NCI-H748 treated with DMSO at 0.1 percent for 48 hours (cell line): ENCODE measurements at places on chromosomes 7 and 10.

DNA sequence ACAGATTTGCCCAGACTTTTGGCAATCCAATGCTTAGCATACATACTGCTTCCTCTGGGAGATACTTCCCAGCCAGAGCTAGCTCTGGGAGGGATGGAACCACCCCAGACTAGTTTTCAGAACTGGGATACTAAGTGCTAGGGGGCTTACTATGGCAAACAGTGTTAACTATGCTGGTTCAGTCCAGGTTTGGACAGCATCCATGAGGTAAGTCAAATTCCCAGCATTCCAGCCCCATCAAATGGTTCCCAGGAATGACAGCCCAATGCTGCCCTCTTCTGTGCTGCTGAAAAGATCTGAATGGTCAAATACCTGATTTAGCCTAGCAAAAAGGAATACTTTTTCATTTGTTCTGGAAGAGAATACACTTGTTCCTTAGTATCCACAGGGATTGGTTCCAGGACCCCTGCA lies 141.7 kb upstream of the CCDC6 start:
- DNase-seq = peak; percentile 2

- DNase-seq = no peak
Observed at GRCh38 chr10:129778571-129778970, 185.5 kb downstream of the EBF3 start.

- DNase-seq = no peak
Observed at GRCh38 chr7:106183952-106184351, 71.8 kb upstream of the SYPL1 start.

DNA sequence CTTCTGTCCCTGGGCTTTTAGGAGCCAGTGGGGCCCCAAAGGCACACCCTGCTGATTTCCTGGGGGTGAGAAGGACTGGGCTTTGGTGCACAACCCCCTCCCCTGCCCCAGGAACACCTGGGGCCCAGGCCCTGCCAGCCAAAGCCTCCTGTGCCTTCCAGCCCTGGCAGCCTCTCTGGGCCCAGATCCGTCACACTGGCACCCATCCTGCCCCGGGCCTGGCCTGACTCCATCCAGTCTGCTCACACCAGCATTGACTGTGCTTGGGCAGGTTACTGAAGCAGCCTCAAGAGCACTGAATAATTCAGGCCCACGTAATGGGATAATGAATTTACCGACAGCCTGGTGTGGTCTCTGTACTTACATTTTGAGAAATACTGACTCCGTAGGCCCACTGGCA lies 12.0 kb upstream of the COMTD1 start:
- DNase-seq = no peak

- DNase-seq = no peak
Observed at GRCh38 chr7:30222515-30223215, 61.7 kb upstream of the ZNRF2 start.

DNA sequence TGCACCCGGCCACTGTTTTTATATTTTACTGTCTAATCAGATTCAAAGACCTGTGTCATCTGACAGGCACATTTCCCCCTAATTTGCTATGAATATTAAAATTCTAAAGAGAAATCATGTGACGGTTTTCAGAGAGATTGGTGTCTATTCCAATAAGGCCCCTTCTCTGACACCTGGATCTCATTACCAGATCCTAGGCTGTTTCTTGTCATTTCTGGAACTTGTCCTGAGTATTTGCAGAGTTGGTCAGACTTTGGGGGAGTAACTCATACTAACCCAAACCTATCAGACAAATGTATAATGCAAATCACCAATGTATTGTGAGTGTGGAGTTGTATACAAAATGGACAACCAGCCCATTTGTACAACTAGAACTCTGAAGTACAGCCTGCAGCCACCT lies 29.5 kb downstream of the MYO1G start:
- no peak for DNase-seq

- no peak for DNase-seq
Observed at GRCh38 chr10:33706191-33706590, 371.7 kb upstream of the NRP1 start.

DNA sequence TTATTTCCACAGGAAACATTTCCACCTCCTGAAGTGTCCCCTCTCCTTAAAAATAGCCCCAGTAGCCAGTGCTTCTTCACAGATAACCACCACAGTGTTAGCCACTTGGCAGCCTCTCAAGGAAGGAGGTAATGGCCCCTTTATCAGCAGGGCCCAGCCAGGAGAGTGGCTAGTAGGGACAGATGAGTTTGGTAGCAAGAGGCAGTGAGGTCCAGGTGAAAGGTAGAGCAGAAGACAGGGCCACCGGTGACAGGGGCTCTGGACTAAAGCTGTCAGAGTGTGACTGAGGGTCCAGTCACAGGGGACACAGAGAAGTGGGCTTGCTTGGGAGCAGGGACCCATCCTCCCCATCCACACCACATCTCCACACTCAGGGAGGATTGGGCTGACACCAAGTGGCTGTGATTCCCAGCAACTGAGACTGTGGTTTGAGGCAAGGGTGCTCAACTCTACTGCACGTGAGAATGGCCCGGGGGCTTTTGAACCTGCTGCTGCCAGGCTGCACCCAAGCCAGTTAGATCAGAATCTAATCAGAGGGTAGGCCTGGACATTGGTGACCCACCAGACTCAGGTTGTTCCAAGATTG lies 52.2 kb downstream of the C10orf120 start:
- no peak for DNase-seq

DNA sequence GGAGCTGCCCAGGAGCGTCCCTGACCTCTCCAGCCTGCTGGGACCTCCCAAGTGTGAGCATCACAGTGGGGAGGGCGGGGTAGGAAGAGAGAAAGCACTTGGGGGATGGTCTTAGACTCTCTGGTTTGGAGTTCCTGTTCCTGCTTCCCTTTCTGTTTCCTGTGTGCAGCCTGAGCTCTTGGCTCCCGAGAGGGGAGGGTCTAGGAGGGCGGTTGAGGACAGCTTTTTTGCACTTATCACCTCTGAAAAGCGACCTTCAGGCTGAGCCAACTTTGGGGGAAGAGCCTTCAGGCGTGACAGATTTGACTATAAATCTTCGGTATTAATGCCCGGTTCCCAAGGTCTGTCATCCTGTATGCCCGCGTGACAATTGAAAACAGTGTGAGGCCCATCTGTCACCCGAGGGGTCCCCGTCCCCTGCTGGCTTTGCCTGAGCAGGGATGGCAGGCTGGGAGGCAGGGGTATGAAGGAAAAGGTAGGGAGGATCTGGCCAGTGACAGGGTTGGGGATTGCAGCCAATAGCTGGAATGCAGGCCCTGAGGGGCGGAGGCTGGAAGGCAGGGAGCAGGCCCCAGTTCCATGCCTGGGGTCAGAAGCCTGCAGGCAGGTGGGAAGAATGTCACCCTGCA lies 78.6 kb downstream of the CDH23 start:
- DNase-seq = no peak

DNA sequence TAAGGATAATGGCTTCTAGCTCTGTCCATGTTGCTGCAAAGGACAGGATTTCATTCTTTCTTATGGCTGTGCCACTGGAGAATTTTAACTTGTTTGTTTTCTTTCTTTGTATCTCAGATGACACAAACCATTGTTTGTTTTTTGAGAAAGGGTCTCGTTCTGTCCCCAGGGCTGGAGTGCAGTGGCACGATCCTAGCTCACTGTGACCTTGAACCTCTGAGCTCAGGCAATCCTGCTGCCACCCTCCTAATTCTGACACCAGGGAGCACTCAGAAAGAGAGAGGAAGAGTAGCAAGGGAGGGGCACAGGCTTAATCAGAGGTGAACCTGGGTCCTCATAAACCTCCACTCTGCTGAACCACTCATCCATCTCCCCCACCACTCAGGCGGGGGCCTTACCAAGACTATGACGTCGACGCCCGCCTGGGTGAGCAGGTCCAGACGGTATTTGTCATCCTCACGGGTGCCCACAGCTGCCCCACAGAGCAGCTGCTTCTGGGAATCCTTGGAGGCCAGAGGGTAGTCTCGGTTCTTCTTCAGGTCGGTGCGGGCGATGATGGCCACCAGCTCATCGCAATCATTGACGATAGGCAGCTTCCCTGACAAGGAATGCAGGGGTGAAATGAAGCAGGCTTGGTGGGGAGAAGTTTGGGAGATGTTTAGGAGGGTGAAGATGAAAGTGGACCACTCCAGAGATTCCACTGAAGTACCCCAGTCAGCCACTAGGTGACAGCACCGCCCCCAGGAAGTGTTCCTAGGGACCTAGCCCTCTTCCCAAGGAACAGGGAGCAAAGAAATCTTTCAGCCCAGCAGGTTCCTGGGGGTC lies 11.6 kb downstream of the IMPDH1 start:
- DNase-seq = no peak

DNA sequence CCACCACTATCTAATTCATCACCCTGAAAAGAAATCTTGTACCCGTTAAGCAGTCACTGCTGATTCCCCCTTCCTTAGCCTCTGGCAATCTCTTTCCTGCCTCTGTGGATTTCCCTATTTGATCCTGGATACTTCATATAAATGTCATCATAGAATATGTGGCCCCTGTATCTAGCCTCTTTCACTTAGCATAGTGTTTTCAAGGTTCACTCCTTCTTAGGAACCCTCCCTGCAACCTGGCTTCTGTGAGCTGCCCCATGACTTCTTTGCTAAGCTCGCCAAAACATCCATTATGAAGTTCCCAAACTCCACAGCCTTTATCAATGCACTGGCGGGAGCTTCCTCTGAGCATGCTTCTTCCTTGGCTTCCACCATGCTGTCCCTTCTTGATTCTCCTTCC lies 70.8 kb upstream of the PDZD8 start:
- DNase-seq = no peak

DNA sequence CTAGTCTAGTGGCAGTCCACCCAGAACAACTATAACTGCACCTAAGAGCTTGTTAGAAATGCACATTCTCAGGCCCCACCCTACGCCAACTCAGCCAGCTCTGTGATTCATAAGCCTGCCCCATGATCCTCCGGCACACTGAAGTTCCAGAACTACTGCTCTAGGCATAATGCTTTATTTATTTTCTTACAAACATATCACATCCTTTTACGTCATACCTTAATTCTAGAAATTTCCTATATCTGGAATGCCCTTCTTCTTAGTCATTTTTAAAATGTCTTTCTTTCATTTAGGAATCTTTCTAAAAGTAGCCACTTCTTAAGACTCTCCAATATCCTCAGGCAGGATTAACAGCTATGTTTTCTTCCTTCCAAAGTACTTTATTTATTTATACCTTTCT lies 480.1 kb downstream of the INHBA start:
- DNase-seq = no peak

DNA sequence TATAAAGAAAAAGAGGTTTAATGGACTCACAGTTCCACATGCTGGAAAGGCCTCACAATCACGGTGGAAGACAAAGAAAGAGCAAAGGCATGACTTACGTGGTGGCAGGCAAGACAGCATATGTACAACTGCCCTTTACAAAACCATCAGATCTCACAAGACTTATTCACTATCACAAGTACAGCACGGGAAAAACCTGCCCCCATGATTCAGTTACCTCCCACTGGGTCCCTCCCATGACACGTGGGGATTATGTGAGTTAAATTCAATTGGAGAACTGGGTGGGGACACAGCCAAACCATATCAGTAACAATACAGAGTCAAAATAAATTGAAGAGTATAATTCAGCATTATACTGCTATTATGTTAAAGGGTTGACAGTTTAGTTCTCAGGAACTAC lies 37.8 kb downstream of the RNLS start:
- DNase-seq = no peak

GRCh38 chr10:33542752-33543505 lies 208.5 kb upstream of the NRP1 start:
- no peak for DNase-seq

DNA sequence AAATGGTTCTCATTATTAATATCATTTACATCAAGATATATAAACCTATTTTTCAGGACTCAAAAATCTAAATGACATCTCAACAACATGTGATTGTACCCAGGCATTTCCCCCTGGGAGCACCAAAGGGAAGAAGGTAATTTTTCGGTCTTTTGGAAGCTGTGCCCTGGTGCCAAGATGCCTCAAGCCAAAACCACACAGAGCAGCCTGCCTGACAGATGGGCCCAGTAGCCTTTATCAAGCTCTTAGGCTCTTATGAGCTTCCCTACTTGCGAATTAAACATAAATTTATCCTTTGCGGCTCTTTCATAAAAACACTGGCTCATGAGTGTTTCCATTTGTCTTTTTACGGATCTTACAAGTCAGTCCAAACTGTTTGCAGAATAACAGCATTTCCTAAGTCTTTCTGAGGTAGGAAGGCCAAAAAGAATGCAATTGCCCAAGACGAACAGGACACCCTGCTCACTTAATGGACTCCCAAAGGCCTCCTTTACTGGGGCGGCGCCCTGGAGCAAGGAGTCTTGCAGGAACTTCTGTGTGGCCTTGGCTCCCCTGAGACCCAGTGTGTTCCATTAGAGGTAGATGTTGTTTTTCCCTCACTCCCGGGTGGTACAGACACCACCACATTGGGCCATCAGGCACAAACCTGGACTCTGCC lies 4.1 kb upstream of the RASSF4 start:
- no peak for DNase-seq

- no peak for DNase-seq
Observed at GRCh38 chr10:93412801-93413200, 69.3 kb downstream of the MYOF start.

DNA sequence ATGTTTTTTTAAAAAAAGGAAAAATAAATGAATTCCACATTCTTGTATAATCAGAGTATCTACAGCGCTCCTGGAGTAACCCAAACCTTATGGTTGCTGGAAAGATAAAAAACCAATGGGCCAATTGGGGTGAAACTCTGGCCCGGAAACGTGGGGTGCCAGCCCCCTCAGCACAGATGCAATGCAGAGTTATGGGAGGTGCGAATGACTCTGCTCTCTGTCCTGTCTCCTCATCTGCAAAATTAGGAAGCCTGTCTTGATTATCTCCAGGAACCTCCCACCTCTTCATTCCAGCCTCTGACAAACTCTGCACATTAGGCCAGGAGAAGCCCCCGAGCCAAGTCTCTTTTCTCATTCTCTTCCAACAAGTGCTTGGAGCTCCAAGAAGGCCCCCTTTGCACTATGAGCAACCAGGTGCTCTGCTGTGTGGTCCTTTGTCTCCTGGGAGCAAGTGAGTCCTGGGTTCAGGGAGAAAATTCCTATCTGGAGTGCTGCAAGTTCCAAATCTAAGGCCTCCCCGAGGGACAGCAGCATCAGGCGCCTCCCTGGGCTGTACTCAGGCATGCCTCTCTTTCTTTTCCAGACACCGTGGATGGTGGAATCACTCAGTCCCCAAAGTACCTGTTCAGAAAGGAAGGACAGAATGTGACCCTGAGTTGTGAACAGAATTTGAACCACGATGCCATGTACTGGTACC lies 130.5 kb upstream of the PRSS1 start:
- no peak for DNase-seq

- no peak for DNase-seq
Observed at GRCh38 chr10:60732807-60733516, 45.3 kb upstream of the CDK1 start.

GRCh38 chr10:62424026-62424425 lies 49.9 kb downstream of the ZNF365 start:
- no peak for DNase-seq

DNA sequence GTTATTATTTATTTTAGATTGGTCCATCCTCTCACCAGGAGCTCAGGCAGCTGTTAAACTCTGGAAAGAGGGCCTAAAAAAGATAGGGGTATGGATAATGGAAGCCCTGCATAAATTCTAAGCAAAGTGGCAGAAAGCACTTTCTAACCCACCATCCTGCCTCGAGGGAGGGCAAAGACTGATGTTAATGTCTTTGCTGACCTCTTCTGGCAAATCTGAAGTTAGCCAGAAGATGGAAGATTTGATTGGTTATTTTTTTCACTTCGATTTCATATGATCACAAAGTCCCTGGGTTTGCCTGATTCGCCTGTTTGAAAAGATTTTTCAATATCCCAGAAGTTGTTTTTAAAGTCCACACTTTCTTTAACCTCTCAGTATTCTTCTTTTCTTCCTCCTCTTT lies 24.8 kb downstream of the OR9A2 start:
- no peak for DNase-seq

- DNase-seq = no peak
Observed at GRCh38 chr10:79430936-79431335, 14.5 kb downstream of the ZCCHC24 start.

- DNase-seq = no peak
Observed at GRCh38 chr10:49356944-49357343, 38.9 kb downstream of the DRGX start.
